ENCODE measurements at places on chromosomes 16 and 17. TPM values are rescaled to one million over a fixed set of nuclear protein-coding genes. Genes with fewer than 3 reads are reported as not detected.

GRCh38 chr16:2992383-2993081 lies 12.3 kb upstream of the PKMYT1 start:
- no peak for DNase-seq

The CDC42EP4 gene
- total RNA-seq, result 41.3 TPM

The RGS11 gene
- total RNA-seq, result 31.4 TPM

- DNase-seq, result no peak
Observed at GRCh38 chr16:29743475-29743826, 2.3 kb downstream of the C16orf54 start.

DNA sequence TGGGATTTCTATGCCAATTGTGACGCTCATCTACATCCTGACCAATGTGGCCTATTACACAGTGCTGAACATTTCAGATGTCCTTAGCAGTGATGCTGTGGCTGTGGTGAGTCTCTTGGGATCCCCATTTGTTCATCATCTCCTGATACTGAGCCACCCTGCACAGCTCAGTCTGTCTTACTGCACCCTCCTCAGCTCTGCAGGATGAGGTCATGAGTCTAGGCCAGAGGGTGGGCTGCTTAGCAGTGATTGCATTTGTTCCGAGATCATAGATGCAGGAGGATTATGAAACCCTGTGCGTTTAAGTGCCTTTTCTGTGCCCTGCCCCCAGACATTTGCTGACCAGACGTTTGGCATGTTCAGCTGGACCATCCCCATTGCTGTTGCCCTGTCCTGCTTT lies 19.5 kb downstream of the SLC7A6OS start:
- DNase-seq, result no peak

The PTGES3L gene
- total RNA-seq, result 51.2 TPM

- no peak for DNase-seq
Observed at GRCh38 chr16:997440-998051, 16.0 kb downstream of the SOX8 start.

DNA sequence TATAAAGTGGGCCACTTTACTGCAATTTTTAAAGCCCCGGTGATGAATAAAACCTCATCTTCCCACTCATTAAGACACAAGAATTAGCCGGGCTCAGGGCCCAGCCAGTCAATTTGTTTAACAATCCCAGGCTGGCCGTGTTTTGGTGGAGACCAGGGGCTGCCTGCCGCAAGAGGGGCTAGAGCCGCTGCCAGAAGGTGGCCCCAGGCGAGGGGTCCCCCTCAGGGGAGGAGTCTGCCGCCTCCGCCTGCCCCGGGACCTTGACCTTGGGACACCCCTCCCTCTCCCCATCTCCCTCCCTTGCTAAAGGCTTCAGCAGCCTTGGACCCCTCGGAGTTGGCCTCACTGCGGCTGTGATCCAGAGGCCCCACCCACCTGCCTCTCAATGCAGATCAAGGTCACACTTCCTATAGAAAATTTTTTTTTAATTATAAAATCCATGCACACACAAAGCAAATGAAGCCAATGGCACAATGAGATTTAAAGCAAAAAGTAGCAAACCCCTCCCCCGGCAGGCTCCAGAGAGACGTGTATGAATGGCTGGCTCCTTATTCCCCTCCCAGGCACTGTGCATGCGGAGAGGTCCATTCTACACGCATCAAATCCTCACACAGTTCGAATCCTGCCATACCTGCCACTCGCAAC lies 23.0 kb upstream of the SLC38A10 start:
- DNase-seq, result no peak

Data from cardiac septum (tissue), 1 donor.